ENCODE measurements at places on chromosomes 1 and 21.

DNA sequence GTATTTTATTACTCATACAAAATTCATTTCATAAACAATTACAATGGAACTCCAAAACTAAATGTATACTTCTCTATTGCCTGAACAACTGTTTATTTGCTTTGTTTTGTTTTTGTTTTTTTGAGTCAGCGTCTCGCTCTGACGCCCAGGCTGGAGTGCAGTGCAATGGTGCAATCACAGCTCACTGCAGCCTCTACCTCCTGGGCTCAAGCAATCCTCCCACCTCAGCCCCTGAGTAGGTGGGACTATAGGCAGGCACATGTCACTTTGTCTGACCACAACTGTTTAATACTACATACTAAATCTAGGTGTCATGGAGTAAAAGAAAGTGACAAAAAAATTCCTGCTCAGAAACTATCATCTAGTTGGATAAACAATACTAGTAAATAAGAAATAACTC, 49.3 kb downstream of the RAB3GAP2 start:
- no peak for DNase-seq

GRCh38 chr21:28135646-28136045, 857.0 kb downstream of the LTN1 start:
- DNase-seq, result no peak

GRCh38 chr1:97424209-97424608, 496.6 kb downstream of the DPYD start:
- DNase-seq, result no peak

DNA sequence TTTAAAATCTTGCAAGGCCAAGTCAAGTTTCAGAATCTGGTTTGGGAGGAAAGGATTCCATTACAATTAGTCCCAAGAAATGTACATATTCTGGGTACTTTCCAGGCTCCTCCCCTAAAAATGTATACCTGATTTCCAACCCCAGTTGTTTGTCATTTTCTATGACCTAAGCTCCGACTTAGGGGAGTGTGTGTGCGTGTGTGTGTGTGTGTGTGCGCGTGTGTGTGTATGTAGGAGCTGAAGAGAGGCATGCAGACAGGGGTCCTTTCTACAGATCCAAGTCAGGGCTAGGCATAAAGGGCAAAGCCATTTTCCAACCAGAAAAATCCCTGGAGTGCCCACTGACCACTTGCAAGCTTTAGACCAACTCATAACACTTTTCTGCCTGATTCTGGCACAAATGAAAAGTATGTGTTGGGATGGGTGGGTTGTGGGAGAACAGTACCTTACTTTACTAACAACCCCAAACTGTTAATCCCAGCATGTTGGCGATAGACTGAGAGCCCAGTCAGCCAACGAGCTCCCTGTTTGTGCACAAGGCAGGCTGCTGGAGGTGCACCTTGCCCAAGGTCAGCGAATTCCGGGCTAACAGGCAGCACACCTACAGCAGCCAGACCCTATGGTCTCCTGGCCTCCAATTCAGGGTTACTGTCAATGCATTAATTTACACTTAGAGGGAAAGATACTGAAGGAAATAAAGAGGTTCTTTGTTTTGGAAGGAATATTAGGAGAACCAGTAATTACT, 1.7 kb downstream of the TRABD2B start:
- DNase-seq, result no peak

DNA sequence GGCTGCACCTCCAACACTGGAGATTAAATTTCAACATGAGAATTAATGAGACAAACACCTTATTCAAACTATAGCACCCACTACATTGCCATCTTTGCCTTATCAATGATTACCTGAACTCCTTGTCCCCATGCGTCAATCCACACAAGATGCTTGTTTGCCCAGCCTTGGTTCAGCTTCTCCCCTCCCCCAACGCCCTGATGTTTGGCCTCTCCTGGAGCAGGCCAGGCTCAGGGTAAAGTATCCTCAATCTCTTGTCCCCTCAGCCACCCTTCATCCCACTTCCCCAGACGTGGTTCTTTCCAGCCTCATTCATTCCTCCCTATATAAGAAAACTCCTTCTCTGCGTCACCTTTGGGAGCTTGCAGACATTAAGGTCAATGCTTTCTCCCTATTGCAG, 11.8 kb upstream of the TRIM17 start:
- DNase-seq, result no peak

- DNase-seq, result no peak
Observed at GRCh38 chr1:21659099-21659923, 9.8 kb downstream of the RAP1GAP start.

GRCh38 chr1:41983451-41983850, 64.7 kb upstream of the HIVEP3 start:
- DNase-seq, result no peak

- no peak for DNase-seq
Observed at GRCh38 chr1:26851106-26851684, 11.8 kb upstream of the SFN start.

- DNase-seq, result no peak
Observed at GRCh38 chr1:212700223-212700891, 717 bp upstream of the BATF3 start.

- no peak for DNase-seq
Observed at GRCh38 chr1:68168545-68169171, 63.7 kb downstream of the WLS start.

DNA sequence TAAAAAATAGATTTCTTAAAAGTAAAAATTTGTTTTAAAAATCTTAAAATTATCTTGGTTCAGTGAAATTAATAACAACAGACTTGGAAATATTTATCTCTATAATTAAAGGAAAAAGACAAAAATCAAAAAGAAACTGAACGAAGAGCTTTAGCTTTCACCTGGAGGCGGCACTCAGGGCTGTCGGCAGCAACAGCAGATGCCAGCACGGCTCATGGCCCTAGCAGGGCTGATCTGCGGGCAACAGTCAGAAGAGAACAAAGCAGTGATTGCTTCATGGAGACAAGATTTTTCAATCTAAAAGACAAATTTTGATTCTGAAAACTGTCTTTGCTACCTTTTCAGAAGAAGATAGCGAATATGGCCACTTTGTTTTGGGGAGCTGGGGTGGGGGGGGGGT, 22.6 kb downstream of the UBE2G2 start:
- no peak for DNase-seq

DNA sequence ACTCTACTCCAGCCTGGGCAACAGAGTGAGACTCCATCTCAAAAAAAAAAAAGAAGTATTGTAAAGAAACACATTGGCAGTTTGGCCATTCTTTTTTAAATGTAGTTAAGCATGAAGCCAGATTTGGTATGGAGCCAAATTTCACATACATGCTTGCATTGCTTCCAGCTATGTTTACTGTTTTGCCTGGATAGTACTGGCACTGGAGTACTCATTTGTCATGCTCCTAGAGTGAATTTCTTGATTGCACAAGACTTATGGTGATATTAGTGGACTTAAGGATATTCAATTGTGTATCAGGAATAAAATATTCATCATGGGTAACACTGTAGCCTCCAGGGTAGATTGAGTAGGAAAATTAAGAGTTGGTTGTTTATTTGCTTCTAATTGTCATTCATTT, 24.5 kb upstream of the SLC9A1 start:
- DNase-seq, result no peak

GRCh38 chr1:6010554-6010953, 18.3 kb upstream of the NPHP4 start:
- DNase-seq, result no peak

GRCh38 chr1:118101999-118102398, 83.0 kb downstream of the SPAG17 start:
- DNase-seq, result no peak

DNA sequence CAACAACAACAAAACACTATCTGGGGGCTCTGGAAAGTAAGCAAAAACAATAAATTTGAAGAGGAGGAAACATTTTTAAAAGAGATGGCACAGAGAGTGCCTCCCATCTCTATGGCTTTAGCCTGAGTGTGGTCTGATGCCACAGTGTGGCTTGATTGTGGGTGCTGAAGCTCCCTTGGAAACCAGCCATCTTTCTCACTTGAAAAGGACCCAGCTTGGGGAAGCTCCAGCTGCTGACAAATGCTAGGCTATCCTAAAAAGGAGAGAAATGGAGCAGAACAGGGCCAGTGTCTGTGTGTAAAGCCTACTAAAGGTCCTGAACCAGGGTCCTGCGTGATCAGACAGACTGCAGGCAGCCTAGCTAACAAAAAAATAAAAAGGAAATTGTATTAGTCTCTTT, 642.0 kb upstream of the PTBP2 start:
- no peak for DNase-seq

- no peak for DNase-seq
Observed at GRCh38 chr1:238681451-238681850, 704.9 kb upstream of the CHRM3 start.

DNA sequence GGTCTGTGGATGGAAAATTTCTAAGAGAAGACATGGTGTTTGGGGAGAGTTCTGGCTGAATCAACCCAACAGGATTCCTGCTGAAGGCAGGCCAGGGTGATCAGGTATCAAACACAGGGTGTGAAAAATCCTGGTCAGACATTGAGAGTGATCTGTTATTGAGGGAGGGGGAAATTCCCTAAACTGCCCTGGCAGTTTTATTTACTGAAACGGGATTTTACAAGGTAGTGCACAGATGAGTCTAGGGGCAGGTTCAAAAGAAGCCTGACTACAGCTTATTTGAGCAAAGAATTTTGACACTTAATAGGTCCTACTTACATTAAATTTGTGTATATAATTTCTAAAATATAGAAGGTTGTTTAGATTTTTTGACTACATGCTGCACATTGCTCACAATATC, 569.4 kb upstream of the RGS18 start:
- no peak for DNase-seq

- DNase-seq, result no peak
Observed at GRCh38 chr1:187568067-187568466, 739.3 kb downstream of the PLA2G4A start.

DNA sequence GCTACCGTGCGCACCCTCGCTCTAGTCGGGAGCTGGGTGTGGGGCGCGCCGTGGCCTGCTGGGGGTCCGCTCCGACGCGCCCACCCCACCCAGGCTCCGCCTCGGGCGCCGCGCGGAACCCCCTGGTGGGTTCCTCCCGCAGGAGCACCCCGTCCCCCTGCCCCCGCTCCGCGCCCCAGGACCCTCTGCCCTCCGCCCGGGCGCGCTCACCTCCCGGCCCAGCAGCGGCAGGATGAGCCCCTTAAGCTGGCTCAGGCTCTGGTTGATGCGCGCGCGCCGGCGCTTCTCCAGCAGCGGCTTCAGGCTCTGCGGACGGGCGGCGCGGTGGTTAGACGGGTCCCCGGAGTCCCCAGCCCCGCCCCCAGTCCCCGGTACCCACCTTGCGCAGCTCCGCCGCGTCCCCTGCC, 319 bp downstream of the HES2 start:
- no peak for DNase-seq

GRCh38 chr1:7771823-7772299, 765 bp downstream of the VAMP3 start:
- no peak for DNase-seq

DNA sequence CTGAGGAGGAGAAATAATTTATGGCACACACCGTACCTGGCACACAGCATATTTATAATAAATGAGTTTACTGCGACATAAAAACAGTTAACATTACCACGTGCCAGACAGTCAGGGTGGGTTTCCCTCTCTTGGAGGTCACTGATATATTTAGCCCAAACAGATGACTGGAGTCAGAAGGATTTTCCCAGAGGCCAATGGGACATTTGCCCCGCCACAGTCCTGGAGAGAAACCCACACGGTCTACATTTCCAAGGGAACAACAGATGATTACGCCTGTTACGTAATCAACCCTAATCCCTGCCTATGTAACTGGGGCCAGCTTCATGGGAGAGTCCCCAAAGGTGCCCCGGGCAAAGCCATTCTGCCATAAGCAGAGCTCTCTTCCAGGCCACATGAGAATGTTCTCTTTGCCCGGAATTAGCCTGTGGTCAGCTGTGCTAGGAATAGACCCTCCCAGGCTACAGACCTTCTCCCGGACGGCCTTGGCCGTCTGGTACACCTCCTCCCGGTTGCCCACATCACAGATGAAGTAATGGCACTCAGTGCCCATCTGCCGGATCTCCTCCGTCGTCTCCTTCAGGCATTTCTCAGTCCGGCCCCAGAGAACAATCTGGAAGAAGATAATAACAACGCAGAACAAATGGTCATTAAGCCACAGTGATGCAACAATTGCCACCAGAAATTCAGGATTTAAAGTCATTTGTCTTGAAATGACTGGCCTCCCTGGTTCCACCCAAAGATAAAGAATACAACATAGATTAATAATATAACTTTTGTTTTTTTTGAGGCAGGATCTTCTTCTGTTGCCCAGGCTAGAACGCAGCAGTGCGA, 37.7 kb downstream of the DHRS3 start:
- DNase-seq, result peak; percentile 78

GRCh38 chr1:5770981-5771765, 221.1 kb downstream of the NPHP4 start:
- DNase-seq, result no peak

- no peak for DNase-seq
Observed at GRCh38 chr1:115437196-115437595, 99.1 kb upstream of the NGF start.

DNA sequence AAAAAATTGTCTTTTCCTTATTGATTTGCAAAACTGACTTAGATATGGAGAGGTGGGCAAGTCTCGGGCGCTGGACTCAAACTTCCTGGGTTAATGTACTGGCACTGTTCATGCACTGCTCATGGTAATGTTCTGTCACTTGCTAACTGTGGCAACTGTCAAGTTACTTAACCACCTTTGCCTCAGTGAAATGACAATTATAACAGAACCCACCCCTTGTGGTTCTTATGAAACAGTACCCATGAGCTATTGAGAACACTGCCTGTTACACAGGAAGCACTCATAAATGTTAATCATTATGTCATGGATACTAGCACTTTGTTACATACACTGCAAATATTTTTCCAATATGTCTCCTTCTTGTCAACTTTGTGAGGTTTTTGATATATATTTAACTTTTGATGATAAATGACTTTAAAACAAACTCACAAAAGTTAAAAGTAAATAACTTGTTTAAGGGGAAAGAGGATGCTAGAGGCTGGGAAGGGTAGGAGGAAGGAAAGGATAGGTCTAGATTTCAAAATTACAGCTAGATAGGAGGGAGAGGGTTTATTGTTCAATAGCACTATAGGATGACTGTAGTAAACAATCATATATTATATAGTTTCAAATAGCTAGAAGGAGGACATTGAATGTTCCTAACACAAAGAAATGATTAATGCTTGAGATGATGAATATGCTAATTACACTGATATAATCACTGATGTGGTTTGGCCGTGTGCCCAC, 342.5 kb downstream of the ADGRL2 start:
- DNase-seq, result no peak

Data from AG09309 (cell line).